ENCODE measurements at places on chromosomes 4 and X.

DNA sequence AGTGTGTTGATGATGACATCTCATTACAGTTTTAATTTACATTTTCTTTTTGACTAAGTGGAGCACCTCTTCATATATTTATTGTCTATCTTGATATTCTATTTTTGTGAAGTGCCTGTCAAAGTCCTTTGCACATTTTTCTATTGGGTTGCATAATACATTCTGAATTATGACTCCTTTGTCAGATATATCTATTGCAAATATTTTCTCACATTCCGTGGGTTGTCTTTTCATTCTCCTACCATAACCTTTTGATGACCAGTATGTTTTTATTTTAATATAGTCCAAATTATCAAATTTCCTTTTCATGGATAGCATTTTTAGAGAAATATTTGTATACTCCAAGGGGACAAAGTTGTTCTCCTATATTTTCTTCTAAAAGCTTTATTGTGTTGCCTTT is 126.4 kb downstream of the PJA1 start:
- no peak for DNase-seq

DNA sequence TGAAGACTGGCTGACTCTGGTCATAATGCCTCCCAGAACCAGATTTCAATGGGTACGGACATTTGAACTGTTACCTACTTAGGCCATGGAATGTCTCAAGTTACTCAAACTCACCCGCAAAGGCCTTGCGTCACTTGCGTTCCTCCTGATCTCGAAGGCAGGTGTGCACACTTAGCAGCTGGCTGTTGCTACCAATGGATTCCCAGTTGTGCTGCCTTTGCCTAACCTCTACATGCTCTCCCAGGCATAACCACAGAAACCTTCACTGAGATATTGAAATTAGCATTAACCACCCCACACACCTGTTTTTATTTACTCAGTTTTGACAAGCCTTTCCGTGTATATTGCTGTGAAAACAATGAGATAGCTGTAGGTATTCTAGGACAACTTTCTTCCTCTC is 2.8 kb downstream of the ERVMER34-1 start:
- no peak for DNase-seq

- no peak for DNase-seq
These were observed 48.4 kb downstream of the HSD17B13 start for GRCh38 chr4:87274327-87274726.

- no peak for DNase-seq
These were observed 3.8 kb downstream of the VEGFC start for GRCh38 chr4:176788971-176789370.

GRCh38 chr4:73725985-73726384 is 14.4 kb upstream of the CXCL8 start:
- peak; percentile 88 for DNase-seq

DNA sequence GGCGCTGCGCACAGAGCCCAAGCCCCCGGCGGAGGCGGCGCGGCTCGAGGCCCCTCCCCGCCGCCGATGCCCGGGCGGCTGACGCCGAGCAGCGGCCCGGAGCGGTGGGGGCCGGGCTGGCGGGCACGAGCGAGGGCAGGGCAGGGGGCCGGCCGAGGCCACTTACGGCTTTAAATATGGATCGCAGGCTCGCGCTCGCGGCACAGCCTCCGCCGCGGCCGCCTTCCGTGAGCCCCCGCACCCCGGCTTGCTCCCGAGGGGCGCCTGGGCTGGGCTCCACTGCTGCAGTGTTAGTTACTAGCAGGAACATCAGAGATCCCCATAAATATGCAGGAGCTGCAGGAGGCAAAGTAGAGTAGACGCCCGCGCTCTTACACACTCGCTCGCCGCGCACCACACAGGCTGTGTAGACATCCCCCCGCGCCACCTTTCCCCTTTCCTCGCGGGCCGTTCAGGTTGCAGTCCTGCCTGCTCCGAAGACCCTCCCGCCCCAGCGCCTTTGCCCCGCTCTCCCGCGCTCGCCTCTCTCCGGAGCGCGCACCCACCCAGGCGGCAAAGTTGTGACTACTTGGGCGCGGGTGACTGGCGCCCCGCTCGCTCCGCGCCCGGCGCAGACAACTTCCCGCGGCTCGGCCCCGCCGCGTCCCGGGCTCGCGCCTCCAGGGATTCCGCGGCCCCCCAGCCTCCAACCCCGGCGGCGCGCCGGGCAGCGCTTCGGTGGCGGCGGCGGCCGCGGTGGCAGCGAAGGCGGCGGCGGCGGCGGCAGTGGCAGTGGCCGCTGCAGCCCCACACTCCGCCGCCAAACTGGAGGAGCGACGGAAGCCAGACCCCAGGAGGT is 152.0 kb upstream of the SLC4A4 start:
- peak; percentile 61 for DNase-seq

DNA sequence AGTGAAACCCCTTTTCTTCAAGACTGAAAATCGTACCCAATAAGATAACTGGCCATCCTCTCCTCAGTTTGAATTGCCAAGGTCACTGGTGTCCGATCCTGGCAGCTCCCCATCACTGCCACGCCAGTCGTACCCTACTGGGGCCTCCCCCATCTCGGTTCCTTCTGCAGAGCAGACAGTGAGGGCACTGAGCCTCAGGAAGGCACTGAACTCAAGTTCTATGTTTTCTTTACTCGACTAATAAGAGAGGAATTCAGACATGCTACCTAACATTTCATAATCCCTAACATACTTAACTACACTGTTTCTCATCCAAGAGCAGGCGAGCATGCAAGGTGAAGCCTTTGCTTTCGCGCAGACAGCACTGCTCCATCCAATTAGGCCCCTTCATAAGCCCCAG is 23.4 kb downstream of the ZFYVE28 start:
- peak; percentile 54 for DNase-seq

DNA sequence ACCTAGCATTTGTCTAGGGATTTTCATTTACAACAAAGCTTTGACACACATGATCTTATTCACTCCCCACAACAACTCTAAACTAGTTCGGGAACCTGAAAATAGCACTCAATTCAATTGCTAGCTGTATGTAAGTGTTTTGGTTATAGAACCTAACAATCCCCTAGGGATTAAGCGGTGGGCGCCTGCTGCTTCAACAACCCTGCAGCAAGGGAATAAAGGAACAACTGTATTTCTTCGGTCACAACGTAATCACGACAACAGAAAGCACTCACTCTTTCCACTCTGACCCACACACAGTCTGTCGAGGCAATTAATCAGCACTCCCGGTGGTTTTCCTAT is 674 bp upstream of the DIAPH2 start:
- no peak for DNase-seq

- peak; percentile 47 for DNase-seq
These were observed at the start of gene MSANTD1 for GRCh38 chr4:3248811-3249661. TSS of gene MSANTD1 (plus strand) at chr4:3249159. CDS start at chr4:3249223, 64 bp downstream.

- no peak for DNase-seq
These were observed 21.5 kb downstream of the NELFA start for GRCh38 chr4:1987296-1987695.

- peak; percentile 4 for DNase-seq
These were observed 252.8 kb upstream of the SLC7A11 start for GRCh38 chr4:138494931-138495330.

GRCh38 chr4:44646151-44646550 is 5.3 kb downstream of the YIPF7 start:
- no peak for DNase-seq

DNA sequence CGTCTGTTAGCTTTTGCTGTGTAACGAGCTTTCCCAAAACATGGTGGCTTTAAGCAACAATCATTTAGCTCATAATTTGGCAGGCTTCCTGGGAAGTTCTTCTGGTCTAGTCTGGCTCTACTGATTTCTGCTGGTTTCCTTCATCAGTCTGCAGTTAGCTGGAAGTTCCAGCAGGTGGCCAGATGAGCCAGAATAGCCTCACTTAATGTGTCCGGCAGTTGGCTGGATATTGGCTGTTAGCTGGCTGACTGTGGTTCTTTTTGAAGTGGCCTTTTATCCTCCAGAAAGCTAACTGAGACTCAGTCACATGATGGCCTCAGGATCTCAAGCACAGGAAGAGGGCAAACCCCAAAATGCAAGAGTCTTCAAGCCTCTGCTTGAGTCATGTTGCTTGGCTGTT is 34.9 kb downstream of the FTHL17 start:
- peak; percentile 44 for DNase-seq

DNA sequence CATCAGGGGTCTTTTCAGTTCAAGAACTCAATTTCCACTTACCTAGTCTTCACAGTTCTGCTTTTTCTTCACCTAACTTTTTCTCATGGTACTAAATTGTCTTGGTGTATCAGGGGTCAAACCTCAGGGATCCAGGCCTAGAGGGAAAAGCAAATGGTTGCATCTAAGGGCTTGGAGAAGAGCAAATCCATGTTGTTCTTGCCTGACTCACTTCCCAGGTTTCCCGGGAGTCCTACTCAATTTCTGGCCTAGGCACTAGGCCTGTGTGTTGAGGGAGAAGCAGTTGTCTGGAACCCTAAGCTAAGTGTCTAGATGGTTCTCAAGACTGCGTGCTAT is 191.9 kb upstream of the STK26 start:
- no peak for DNase-seq

DNA sequence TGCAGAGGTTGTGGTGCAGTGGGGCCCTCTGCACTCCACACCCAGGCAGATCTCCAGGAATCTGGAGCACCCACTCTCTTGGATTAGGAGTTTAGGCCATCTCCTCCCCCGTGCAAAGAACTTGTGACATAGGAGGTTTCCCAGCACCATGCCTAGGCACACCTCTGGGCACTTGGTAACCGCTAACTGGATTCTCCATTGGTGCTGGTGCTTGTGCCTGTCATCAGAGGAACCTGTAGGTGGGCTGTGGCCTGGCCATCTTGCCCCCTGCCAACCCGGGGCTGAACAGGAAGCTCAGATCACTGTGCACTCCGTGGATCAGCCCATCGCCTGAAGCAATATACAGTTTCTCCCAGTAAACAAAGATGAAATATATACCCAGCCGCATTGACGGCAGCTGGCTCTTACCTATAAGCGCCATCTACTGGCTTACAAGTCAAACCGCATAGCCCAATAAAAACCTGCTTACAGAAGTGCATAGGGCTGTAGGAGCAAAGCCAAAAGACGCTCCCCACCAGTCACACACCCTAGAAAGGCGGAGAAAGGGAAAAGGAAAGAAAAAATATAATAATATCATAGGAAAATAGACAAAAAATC is 19.1 kb upstream of the TEX13B start:
- DNase-seq: peak; percentile 29

DNA sequence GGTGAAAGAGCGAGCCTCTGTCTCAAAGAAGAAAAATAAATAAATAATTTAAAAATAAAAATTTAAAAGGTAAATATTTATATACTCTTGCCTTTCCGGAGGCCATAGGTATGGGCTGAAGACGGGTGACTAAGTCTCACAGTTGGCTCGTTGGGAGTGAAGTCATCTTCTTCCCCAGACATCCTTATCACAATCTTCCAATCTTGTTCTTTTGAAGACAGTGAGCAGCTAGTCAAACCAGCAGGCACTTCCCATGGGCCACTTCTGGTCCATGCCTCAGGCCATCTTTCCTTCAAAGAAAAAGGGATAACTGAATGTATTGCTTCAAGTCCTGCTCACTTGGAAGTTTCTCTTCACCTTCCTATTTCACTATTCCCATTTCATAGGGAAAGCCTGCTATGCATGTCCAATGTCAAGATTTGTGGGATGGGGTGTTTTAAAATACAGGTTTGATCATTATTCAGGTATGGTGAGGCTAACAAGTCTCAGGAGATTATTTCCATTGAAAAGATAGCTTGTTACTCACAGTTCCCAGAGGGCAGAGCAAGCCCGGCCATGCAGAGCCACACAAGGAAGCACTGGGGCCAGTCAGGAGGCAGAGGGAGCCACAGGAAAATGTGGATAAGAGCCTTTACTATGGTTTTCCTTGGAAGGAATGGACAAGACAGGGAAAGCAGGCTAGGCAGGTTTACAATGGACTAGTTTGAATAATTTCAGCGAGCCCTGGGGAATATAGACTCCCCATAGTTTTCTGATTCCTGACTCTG is 33.3 kb upstream of the VCX2 start:
- no peak for DNase-seq

DNA sequence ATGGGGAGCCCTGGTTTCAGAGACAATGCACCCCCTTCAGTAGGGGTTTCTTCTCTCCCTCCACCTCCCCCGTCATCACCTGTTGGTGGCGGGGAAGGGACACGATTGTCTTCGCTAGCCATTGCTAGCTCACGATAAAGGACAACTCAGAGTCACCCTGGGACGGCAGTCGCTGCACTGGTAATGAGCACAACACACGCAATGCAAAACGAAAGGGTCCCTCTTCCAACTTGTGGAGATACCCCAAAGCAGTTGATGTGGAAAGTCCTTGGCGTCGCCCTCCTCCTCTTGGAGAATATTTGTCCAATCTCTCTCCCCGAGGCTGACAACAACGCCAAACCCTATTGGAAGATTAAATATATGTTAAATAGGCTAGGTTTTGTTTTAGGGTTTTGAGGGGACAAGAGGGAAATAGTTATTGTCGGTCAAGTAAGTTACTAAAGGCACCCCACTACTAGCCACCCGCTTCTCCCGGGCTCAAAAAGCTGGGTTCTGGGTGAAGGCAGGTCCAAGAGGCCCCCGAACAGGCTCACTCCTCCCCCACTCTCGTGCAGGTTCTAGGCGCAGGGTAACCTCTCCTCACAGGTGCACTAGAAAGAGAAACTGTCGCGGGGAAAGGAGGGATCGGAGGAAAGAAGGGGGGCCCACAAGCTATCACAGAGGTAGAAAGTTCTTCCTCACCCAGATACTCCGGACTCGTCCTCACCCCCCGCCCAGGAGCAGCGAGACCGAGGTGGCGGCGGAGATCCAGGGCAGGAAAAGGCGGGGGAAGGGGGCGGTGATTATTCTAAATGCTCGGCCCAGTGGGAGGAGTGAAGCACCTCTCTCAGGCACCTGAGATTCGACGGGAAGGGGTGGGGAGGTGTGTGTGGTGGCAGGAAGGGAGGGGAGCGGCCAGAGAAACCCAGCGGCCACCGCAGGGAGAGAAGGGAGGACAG is at the start of gene LRBA:
TSS of gene LRBA (minus strand) at position 764 of the 938 bp plus-strand sequence. CDS start at position 122, 642 bp downstream.
- DNase-seq: peak; percentile 43

GRCh38 chr4:160563552-160564282 is 1460.8 kb downstream of the RAPGEF2 start:
- no peak for DNase-seq

DNA sequence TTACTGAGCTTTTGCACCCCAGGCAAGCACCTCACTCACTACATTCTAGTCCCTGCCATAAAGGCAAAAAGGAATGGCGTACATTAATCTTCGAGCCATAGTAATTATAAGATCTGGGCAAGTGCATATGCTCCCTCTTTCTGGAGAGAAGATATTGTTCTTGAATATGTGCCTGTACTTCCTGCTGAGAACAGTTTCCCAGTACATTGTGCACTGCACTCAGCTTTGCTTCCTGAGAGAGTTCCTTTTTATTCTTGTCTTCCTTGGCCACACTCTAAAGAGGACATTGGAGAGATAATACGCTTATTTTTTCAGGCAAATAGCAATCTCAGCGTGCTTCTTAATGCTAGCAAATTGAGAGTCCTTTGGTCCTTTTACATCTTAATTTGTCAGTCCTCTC is 909.0 kb upstream of the PCDH10 start:
- peak; percentile 11 for DNase-seq
